Activated CD8-positive, alpha-beta T cell treated with anti-CD3 and anti-CD28 coated beads for 36 hours (primary cell): ENCODE measurements at places on chromosomes 1 and 21.

DNA sequence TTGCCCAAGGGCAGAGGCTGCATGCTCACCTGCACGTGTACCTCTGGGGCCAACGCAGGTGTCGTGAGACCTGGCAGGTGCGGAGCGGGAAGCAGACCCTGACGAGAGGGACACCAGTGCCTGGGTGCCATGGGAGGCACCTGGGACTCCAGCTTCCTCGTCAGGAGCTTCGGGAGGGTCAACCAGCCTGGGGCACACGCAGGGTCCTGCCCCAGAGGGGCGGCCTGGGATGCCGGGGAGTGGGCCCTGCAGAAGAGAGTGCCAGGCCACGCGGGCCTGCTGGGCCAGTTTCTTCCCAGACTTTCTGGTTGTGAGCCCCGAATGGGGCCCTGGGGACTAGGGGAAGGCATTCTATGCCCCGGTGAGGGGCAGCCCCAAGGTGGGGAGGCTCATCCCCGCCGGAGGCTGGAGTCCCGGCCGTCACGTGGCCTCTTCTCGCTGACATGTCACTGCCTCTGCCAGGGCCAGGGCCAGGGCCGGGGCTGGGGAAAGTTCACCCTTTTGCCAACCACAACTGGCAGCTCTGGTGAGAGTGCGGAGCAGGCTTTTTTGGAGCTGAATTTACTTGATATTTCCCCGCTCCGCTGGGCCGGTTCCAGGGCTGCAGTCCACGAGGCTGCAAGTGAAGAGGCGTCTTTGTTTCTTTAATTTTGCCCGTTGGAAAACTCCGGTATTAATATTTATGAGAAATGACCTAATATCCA, 38.5 kb upstream of the ACTRT2 start:
- no peak overlapping the region for H3K4me3 ChIP-seq
- H3K27me3 ChIP-seq = no peaks in the 10 kb centered on the region
- H3K36me3 ChIP-seq = no peaks in the 10 kb centered on the region
- no peaks in the 10 kb centered on the region for H3K4me1 ChIP-seq
- DNase-seq = no peak

DNA sequence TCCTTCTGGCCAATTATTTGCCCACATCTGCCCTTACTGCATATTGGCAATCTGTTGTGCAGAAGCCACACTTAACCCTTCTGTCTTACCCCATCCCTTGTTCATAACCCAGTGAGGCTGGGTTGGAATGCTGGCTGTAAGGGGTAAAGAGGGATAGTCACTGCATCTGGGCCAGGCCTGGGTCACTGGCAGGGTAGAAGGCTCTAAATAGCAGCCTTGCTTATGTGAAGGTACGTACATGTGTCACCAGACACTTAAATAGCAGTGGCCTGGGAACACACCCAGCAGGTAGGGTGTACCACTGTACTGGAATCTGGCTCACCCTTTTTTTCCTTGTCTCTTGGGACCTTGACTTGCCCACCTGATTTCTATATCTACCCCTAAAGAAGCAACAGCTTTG, 9.9 kb upstream of the TARS2 start:
- peaks cover 2% of the 10 kb centered on the region for H3K36me3 ChIP-seq
- no peaks in the 10 kb centered on the region for H3K27me3 ChIP-seq
- no peak for DNase-seq
- no peak overlapping the region for H3K27ac ChIP-seq
- no peak overlapping the region for H3K4me3 ChIP-seq

DNA sequence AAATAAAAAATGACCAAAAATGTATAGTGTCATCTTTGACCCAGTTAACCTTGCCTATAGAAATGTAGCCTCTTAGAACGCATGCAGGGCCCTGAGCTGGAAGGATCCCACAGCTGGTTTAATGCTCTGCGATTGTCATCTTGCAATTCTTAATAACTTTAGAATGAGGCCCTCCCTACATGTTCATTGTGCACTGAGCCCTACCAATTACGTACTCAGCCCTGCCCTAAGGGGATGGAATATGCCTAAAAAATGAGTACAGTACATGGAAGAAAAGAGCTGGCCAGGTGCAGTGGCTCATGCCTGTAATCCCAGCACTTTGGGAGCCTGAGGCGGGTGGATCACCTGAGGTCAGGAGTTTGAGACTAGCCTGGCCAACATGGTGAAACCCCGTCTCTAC, 57.8 kb upstream of the BCAR3 start:
- no peak for DNase-seq
- H3K27ac ChIP-seq = no peak overlapping the region
- no peaks in the 10 kb centered on the region for H3K36me3 ChIP-seq
- peaks cover 2% of the 10 kb centered on the region for H3K4me1 ChIP-seq
- no peak overlapping the region for H3K4me3 ChIP-seq

DNA sequence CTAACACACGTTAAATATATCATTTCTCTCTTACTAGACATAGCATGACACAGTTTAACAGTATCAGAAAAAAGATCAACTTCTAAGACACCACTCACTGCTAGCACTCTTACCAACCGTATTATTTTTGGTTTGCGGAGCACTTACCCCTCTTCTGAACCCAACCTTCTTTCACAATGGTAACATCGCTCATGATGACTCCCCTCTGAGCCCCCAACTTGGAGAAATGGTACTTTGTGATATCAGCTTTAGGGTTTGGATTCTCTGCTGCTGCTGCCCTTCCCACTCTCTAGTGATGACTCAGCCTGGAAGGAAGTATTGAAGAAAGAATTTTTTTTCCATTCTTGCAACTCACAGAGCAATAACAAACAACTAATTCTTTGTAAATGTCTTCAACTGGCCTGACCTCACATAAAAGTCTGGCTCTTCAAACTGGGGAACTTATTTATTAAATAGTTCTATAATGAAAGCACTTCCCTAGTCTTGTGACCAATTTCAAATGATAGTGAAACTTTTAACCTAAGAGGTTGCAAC, 7.0 kb downstream of the AKT3 start:
- peak overlapping the region; percentile 60 for H3K4me3 ChIP-seq
- peaks cover 52% of the 10 kb centered on the region for H3K4me1 ChIP-seq
- H3K36me3 ChIP-seq = peaks cover 11% of the 10 kb centered on the region
- H3K27ac ChIP-seq = peak overlapping the region; percentile 90
- peak; percentile 29 for DNase-seq
- no peaks in the 10 kb centered on the region for H3K27me3 ChIP-seq

DNA sequence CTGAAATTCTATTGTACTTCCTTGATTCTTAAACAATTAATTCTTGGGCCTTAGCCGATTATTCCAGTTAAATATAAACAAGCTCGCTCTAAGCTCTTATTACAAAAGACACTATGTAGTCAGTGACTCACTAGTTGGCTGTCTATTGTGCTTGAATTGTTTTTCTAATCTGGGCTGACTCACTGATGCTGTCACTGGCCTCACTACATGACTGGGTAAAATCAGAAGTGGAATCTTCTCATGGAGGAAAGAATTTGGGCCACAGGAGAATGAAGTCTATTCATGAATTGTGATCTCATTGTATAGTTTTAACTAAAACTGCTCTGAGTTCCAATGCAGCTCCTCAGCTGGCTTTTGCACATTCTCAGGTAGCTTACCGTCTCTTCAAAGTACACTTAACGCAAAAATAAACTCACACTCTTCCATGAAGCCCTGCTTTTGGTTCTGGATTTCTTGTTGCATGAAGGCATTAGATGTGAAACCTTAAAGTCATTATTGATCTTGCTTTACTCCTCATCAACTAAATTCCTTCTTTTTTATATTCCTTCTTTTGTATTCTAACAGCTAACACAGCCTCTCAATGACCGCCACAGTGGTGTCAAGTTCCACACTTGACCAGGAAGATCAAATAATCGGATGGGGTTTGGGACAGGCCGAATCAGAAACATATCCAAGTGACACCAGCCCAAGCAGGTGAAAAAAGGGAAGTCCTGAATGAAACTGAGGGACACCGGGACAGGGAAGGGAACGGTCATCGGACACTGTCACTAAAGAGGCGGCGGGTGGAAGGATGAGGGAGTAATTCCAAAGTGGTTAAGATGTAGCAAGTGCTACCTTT, 80.9 kb upstream of the LBR start:
- H3K4me3 ChIP-seq = no peak overlapping the region
- peaks cover 3% of the 10 kb centered on the region for H3K27me3 ChIP-seq
- no peak overlapping the region for H3K27ac ChIP-seq
- peak; percentile 6 for DNase-seq

GRCh38 chr21:42571391-42572150, 57.9 kb downstream of the SLC37A1 start:
- peaks cover 20% of the 10 kb centered on the region for H3K36me3 ChIP-seq
- no peak overlapping the region for H3K27ac ChIP-seq
- no peaks in the 10 kb centered on the region for H3K4me1 ChIP-seq
- no peak for DNase-seq
- no peaks in the 10 kb centered on the region for H3K27me3 ChIP-seq

DNA sequence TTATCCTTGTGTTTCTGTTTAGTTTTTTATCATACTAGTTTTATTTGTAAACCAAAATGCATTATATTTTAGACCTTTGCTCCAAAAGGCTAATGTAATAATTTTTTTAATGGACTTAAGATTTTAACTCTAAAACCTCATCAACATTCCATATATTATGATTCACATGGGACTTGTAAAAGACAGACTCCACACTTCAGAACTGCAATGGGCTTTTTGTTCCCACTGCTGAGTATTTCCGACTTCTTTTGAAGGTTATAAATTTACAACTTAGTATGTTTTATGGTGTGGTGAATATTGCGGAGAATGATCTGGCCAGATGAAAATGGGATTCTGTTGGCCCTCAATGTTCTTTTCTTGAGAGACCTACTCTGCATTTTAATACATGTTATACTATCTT, 678.5 kb downstream of the USP25 start:
- H3K27me3 ChIP-seq = no peaks in the 10 kb centered on the region
- no peak for DNase-seq
- H3K4me3 ChIP-seq = no peak overlapping the region
- no peaks in the 10 kb centered on the region for H3K36me3 ChIP-seq

- H3K36me3 ChIP-seq = peaks cover 3% of the 10 kb centered on the region
- no peaks in the 10 kb centered on the region for H3K4me1 ChIP-seq
- H3K4me3 ChIP-seq = no peak overlapping the region
- no peak overlapping the region for H3K27ac ChIP-seq
- H3K27me3 ChIP-seq = no peaks in the 10 kb centered on the region
Observed at GRCh38 chr1:174433451-174433850, 14.3 kb upstream of the GPR52 start.

DNA sequence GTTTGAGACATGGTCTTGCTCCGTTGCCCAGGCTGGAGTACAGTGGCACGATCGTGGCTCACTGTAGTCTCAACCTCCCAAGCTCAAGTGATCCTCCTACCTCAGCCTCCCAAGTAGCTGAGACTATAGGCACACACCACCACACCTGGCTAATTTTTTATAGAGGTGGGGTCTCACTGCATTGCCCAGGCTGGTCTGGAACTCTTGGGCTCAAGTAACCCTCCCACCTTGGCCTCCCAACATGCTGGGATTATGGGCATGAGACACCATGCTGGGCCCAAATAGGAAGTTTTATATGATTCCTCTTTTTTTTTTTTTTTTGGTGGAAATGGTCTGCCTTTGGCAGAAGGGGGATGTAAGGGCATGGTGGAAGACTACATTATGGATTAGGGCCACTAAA, 6.1 kb upstream of the FNDC7 start:
- no peak for DNase-seq
- H3K27me3 ChIP-seq = no peaks in the 10 kb centered on the region
- H3K4me1 ChIP-seq = peaks cover 34% of the 10 kb centered on the region
- H3K36me3 ChIP-seq = peaks cover 9% of the 10 kb centered on the region

- H3K27me3 ChIP-seq = peaks cover 12% of the 10 kb centered on the region
- H3K36me3 ChIP-seq = no peaks in the 10 kb centered on the region
- DNase-seq = no peak
- no peak overlapping the region for H3K27ac ChIP-seq
- H3K4me3 ChIP-seq = no peak overlapping the region
Observed at GRCh38 chr1:197042676-197043341, 24.3 kb downstream of the F13B start.

DNA sequence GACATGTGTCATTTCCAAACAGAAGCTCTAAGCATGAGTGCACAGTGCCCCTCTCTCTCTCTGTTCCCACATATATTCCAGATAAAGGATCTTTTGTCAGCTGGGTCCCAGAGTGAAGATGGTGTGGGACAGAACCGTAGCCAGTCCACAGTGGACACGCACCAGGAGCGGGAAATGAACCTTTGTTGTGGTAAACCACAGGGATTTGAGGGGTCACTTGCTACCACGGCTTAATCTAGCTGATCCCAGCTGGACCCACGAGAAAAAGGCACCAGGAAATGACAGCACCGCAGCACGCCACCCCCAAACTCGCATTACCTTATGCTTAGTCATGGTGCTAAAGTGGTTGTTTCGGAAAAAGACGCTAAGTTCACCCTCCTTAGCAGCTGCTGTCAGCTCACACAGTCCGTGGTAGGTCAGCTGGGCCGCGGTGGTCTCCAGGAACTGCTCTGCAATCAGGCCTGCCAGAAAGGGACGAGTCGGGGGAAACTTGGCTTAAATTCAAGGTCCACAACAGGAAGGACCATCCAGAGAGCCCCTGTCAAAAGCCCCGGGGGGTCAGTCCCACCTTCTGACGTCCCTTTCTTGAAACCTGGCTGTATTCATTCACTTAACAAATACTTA, 7.5 kb downstream of the MINDY1 start:
- H3K4me1 ChIP-seq = peaks cover 38% of the 10 kb centered on the region
- H3K27ac ChIP-seq = no peak overlapping the region
- peaks cover 2% of the 10 kb centered on the region for H3K36me3 ChIP-seq
- DNase-seq = peak; percentile 67

GRCh38 chr1:102879439-102879993, 228.8 kb downstream of the COL11A1 start:
- no peaks in the 10 kb centered on the region for H3K36me3 ChIP-seq
- DNase-seq = no peak
- no peaks in the 10 kb centered on the region for H3K27me3 ChIP-seq
- no peaks in the 10 kb centered on the region for H3K4me1 ChIP-seq
- no peak overlapping the region for H3K4me3 ChIP-seq
- H3K27ac ChIP-seq = no peak overlapping the region

- no peaks in the 10 kb centered on the region for H3K36me3 ChIP-seq
- DNase-seq = peak; percentile 15
- H3K27ac ChIP-seq = no peak overlapping the region
- no peaks in the 10 kb centered on the region for H3K4me1 ChIP-seq
- no peak overlapping the region for H3K4me3 ChIP-seq
Observed at GRCh38 chr1:212916481-212917133, 33.7 kb upstream of the VASH2 start.

DNA sequence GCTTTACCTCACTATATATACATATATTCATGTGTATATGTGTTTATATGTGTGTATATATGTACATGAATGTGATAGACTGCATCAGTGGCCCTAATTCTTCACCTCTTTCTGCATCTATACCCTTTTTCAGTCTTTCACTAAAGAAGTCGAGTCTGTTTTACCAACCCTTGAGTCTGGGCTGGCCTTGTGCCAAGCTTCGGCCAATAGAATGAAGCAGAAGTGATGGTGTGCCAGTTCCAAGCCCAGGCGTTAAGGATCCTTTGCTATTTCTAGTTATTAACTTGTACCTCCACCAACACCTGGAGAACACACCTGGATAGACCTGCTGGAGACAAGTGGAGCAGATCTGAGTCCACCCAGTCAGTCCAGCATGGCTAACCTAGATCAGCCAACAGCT, 61.6 kb upstream of the PPM1J start:
- no peak overlapping the region for H3K4me3 ChIP-seq
- no peak overlapping the region for H3K27ac ChIP-seq
- peaks cover 4% of the 10 kb centered on the region for H3K27me3 ChIP-seq
- H3K4me1 ChIP-seq = no peaks in the 10 kb centered on the region
- no peaks in the 10 kb centered on the region for H3K36me3 ChIP-seq

- no peaks in the 10 kb centered on the region for H3K27me3 ChIP-seq
- DNase-seq = peak; percentile 48
- H3K27ac ChIP-seq = no peak overlapping the region
- H3K4me3 ChIP-seq = no peak overlapping the region
- H3K4me1 ChIP-seq = peaks cover 19% of the 10 kb centered on the region
Observed at GRCh38 chr1:109197158-109198042, 16.3 kb upstream of the SARS1 start.

- DNase-seq = no peak
- H3K4me1 ChIP-seq = peaks cover 5% of the 10 kb centered on the region
- peaks cover 33% of the 10 kb centered on the region for H3K27me3 ChIP-seq
- H3K4me3 ChIP-seq = no peak overlapping the region
- H3K36me3 ChIP-seq = no peaks in the 10 kb centered on the region
Observed at GRCh38 chr1:46461809-46462448, 27.7 kb upstream of the DMBX1 start.
